SJSA1 (cell line): ENCODE measurements at places on chromosomes 1 and 21. TPM values are rescaled to one million over a fixed set of nuclear protein-coding genes. Genes with fewer than 3 reads are reported as not detected.

The FAM78B gene
- total RNA-seq, result 0.11 TPM in 1 of 2 replicates, not detected in the other

DNA sequence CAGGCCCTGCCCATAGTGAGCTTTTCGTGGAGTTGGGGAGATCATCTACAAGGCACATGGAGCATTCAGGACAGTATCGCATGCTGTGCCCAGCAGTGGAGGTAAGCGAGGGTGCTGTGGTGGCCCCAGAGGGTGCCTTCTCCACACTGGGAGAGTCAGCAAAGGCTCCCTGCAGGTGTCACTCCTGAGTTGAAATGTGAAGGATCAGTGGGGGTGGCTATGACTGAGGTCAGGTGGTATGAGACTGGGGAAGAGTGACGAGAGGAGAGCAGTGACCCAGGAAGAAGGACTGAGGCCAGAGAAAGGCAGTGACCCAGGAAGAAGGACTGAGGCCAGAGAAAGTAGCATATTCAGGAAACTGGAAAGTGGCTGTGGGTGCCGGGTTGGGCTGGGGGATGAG is 53.0 kb downstream of the SPAG17 start:
- no peak for DNase-seq

- DNase-seq, result no peak
Observed at GRCh38 chr1:230103306-230104173, 36.5 kb downstream of the GALNT2 start.

The ERG gene
- total RNA-seq, result 0.89 TPM in 1 of 2 replicates, not detected in the other

The OVAAL gene
- not detected in 2 replicates for total RNA-seq

DNA sequence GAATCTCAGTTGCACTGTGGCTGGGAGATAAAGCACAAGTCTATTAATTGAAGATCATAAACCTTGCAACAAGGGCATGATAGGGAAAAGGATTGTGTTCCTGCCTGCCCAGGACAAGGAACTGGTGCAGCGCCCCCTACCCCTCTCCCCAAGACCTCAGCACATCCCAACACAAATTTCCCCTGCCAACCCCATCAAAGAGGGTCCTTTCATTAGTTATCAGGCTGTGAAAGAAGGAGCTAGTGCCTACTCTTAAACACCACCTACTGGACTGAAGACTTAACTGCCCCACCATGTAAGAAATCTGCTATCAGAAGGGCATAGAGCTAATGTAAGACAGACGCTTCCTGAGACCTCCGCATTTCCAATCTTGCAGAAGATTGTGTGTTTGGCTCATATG is 372.6 kb downstream of the AGBL4 start:
- no peak for DNase-seq

GRCh38 chr21:34808569-34809204 is 139.9 kb downstream of the CLIC6 start:
- DNase-seq, result peak; percentile 48

The KMO gene
- 0.08 TPM in 1 of 2 replicates, not detected in the other for total RNA-seq

GRCh38 chr1:61079898-61080336 is 2.4 kb upstream of the NFIA start:
- DNase-seq, result peak; percentile 66

The PRAMEF15 gene
- not detected in 2 replicates for total RNA-seq

The TRIM17 gene
- total RNA-seq, result not detected in 2 replicates

DNA sequence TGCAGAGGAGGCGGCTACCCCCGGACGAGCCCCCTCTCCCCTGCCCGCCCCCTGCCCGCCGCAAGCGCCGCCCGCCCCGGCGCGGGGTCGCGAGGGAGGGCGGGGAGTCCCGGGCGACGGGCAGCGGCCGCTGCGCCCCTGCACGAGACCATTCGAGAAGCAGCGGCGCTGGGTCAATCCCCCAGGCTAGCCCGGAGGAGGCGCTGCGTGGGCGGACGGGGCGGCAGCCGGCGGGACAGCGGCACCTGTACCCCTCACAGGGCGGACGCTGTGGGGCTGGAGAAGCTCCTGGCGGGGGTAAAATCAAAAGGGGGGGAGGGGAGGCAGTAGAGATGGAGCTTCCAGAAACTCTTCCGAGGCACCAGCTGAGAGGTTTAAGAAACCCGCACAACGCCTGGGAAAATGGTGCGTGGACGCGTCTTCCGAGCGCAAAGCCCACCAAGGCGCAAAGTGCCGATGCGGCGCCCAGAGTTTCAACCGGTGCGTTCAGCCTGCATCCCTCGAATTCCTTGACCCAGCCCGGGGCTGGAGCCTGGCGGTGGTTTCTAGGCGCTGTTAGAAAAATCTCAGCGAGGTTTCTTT is at the start of gene PLPPR5:
Gene PLPPR5, minus strand, starts transcription at position 1 of the 582 bp plus-strand sequence. CDS start 190 bp downstream, outside the sequence.
- no peak for DNase-seq

- no peak for DNase-seq
Observed at GRCh38 chr1:32937061-32937460, 27.5 kb downstream of the RNF19B start.

GRCh38 chr1:217718873-217719272 is 87.7 kb downstream of the SPATA17 start:
- no peak for DNase-seq

The PLPP3 gene
- total RNA-seq, result 14.7 and 17.5 TPM in 2 replicates

DNA sequence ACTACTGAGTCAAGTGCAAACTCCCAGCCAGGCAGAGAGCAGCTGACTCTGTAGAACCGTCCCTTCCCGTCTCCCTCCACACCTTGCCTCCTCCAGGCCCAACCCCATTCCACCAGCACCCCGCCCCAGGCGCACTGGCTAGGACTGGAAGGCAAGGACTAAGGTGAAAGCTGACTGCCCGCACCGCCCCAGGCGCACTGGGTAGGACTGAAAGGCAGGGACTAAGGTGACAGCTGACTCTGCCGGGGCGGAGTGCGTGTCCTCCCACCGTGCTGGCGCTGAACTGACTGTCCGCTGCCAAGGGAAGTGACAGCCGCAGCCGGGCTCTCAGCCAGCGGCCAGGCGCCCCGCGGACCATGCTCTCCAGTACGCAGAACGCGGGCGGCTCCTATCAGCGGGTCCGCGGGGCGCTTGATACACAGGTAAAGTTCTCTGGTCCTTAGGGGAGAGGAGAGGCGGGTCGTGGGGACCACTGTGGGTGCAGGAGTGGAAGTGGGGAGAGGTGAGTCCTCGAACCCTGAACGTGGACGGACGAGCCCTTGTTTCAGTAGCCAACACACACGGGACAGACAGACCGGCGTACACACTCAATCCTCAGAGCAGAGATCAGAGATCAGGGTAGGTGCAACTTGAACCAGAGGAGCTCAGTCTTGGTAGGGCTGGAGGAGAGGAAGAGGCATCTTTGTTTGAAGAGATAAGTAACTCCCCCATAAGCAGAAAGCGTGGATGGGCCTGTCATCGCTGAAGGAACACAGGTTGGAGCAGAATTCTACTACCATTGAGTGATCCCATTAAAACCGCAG is 58.0 kb downstream of the RBM11 start:
- no peak for DNase-seq

DNA sequence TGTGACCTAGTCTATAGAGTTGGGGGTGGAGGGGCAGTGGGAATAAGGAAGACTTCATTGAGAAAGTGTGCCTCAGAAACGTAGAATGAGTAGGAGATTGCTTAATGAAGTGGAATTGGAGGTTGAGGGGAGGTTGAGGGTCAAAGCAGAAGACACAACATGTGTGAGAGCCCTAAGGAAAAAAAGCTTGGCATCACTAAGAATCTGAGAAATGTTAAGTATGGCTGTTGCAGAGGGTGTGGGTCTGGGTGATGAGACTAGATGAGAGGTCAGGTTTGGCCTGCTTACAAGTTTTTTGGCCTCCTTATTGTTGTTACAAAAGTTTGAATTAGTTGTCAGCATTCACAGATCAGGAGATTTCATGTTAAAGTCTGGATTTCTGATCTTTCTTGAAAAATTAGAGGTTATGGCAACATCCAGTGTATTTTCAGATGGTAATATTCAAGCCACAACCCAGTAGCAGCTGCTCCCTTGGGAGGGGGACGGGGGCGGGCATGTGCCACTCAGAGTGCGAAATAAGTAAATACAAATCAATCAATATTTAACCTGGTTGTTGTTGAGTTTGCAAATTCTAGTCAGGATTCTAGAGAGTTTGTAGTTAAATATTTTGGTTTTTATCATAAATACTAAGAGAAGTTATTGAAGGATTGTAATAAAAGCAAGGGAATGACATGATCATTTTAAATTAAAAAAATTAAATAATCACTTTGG is 4.3 kb downstream of the MAN1A2 start:
- DNase-seq, result no peak

The CLEC20A gene
- not detected in 2 replicates for total RNA-seq

DNA sequence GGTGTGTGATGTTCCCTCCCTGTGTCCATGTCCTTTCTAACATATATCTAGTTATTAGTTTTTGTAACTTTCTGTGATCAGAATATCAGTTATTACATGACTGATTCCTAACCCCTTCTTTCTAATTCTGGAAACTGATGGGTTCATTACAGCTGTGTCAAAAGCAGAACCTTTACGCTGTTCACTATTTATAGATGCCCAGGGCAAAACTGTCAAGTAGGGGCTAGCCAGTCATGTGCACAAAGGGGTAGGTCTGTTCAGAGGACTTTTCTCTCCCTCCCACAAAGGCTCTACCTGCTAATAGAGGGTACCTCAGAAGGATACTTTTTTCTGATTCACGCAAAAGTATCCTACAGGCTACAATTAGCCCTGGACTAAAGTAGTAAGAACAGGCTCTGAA is 79.2 kb downstream of the NRDC start:
- DNase-seq, result no peak

DNA sequence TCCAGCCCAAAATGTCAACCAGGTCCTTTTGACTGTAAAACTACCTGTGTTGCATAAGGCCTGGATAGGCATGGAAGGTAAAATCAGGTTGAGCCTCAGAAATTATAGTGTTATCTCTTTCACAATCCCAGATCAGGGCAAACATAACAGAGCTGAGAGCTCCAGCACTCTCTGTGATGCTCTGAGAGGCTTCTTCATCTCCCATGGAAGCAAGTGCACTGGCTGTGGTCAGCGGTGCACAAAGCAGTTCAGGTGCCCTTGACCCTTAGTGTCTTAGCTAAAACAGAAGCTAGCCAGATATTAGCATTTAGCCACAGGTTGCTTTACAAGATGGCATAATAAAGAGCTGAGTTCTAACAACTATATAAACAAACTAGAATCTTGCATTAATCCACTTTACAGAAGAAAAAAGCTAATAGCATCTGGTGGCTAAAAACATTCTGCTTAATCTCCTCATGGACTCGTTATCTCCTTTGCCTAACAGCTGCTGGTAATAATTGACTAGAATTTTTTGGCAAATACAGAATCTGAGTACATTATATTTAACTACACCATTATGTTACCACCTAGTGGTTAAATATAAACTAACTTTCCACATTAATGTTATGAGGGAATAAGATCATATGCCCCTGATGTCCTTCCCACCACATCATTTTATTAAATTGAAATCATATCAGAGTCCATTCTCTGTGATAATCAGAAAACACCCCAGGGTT is 25.6 kb upstream of the POGK start:
- DNase-seq, result no peak

DNA sequence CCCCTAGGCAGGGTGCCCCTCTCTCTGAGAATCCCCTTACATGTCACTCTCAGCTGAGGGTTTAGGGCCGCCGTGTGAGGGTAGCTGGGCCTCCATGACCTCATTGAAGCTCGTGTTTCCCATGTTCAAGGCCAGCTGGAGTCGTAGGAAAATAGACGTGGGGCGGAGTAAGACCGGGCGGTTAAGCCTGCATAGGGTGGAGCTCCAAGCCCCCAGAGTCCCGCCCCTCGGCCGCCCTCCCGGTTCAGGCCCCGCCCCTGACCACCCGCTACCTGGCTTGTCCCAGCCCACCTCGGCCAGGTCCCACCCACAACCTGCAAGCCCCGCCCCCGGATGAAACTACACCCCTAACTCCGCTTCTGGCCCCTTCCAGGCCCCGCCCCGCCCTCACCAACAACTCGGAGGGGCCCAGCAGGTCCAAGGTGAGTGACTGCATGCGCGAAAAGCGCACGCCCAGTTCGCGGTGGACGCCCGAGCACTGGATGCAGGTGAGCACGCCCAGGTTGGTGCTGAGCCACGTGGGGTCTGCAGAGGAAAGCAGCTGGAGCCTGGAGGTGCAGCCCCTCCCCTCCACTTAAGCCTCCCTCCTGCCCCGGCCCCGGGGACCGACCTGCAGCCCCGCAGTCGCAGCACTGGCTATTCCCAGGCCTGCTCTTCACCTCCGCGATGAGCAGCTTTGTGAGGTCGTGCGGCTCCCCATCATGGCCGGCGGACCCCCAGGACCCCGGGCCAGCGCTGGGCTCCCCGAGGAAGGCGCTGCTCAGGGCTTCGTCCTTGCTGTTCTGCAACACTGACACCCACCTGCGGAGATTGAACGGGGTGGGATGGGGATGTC is 12.2 kb upstream of the TCEA3 start:
- DNase-seq, result no peak

The LAX1 gene
- 0.03 TPM in 1 of 2 replicates, not detected in the other for total RNA-seq

DNA sequence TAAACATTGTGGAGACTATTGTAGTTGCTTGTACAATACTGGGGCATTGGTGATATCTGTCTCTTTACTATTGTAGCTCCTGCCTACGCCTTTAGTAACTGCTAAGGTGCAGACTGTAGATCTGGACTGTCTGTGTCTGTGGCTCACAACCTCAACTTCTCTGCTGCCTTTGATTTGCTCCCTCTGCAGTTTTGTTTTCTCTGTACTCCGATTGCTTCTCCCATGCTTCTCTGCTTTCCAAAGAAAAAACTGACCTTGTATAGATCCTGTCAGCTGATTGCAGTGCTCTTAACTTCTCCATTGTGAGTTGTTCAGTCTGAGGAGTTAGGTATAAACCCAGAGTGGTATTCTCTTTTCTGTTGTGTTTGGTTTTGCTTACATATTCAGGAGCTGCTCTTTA is 15.3 kb downstream of the MAGI3 start:
- DNase-seq, result no peak

- DNase-seq, result no peak
Observed at GRCh38 chr1:89051955-89052312, 13.1 kb downstream of the GBP1 start.

- DNase-seq, result no peak
Observed at GRCh38 chr1:109395602-109396512, 1.9 kb downstream of the SORT1 start.

GRCh38 chr1:47931395-47931794 is 65.8 kb downstream of the TRABD2B start:
- DNase-seq, result peak; percentile 72

DNA sequence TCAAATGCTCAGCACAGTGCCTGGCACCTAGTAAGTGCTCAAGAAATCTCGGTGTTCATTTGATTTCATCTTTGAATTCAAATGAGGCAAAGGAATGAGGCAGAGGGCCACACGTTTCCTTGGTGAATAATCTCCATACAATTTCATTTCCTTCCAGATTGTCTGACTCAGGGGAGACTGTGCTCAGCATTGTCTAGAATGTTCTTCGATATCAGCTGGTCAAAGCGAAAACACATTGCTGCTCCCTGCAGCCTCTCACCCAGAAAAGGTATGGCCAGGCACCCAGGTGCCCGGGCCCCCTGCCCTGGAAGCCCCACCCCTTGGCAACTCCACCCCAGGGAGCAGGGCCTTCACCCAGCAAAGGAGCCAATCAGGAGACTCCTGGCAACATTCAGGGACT is 55.8 kb downstream of the FBXO2 start:
- DNase-seq, result no peak
